ENCODE measurements at places on chromosomes 1 and 21. TPM values are rescaled to one million over a fixed set of nuclear protein-coding genes. Genes with fewer than 3 reads are reported as not detected.

DNA sequence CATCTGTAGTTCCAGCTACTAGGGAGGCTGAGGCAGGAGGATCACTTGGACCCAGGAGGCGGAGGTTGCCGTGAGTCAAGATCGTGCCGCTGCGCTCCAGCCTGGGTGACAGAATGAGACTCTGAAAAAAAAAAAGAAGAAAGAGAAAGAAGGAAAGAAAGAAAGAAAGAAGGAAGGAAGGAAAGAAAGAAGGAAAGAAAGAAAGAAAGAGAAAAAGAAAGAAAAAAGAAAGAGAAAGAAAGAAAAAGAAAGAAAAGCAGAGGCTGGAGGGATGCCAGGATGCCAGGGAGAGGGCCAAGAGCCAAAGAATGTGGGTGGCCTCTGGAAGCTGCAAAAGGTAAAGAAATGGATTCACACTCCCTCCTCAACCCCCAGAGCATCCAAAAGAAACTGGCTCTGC is 8.2 kb upstream of the KCNE2 start:
- no peak for DNase-seq

DNA sequence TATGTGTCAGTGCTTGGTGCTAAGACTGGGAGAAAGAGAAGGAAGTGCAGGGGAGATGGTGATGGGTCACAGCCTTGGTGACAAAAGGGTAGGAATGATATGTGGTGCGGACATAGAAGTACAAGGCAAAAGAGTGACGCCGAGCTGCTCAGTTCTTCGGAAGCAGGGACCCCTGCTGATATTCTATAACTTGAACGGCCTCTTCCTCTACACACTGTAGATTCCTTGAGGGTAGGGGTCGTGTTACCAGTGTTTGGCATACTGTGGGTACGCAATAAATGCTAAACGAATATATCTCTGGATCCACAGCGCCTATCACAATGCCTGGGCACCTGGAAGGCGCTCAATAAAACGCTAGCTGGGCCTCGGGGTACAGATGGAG is 488 bp downstream of the DBT start:
- no peak for DNase-seq

Gene KCND3
- total RNA-seq: 4.1 TPM

Gene ZBTB7B
- total RNA-seq: 97.9 TPM

- no peak for DNase-seq
These were observed 116.8 kb downstream of the LRRC53 start for GRCh38 chr1:74395571-74395970.

Gene FCRL1
- not detected for total RNA-seq

GRCh38 chr1:197392541-197392940 is 124.5 kb downstream of the CRB1 start:
- DNase-seq: no peak

DNA sequence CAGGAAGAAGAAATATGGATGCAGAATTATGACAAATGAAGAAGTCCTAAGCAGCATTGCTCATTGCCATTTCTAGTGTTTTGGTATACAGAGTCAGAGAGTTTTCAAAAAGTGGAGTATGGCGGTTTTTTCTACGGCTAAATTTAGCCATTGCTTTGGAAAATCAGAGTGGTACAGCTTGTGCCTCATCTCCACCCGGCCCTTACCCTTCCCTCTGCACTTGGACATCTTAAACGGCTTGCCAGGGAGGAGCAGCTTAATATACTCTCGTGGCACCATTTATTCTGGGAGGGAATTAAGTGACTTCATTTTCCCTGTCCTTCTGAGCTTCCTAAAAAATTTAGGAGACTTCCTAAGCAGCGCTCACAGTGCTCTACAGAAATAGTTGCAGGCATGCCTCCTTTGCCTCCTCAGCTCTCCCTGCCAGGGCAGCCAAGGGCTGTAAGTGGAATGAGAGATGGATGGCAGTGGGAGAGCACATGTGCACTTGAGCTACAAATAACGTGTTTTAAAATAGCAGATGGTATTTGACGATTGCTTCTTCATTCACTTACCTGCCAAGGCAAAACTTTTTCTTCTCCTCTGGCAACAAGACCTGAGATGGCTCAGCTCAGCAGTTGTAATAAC is 51.5 kb upstream of the VAMP3 start:
- no peak for DNase-seq

- DNase-seq: no peak
These were observed 107.7 kb upstream of the CACYBP start for GRCh38 chr1:174892016-174892415.

DNA sequence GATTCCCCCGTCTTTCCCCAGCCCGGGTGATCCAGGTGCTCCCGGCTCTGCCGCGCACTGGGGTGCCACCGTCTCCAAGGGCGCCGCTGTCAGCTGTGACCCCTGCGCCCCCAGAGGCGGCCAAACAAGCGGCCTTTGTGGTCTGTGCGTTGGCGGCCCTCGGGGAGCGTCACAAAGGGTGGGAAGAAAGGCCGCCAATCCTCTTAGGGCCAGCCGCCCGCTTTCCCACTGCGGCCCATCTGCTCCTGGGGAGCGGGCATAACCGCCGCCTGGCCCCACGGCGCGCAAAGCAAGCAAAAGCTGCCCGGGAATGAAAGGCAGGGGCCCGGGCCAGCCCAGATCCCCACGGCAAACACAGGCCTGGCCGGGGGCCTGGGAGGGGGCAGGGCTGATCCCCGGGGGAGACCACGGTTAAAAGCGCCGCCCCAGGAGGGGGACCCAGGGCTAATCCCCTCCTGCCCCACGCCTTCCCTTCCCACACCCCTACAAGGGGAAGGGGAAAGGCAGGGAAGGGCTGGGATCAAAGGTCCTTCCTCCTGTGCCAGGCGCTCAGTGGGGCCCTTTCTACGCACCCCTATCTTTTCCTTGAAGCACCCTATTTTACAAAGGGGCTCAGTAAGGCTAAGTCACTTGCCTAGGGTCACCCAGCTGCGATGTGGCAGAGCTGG is 24.0 kb downstream of the C1QB start:
- DNase-seq: no peak

- no peak for DNase-seq
These were observed 303.1 kb upstream of the RUNX1 start for GRCh38 chr21:35352066-35352770.

DNA sequence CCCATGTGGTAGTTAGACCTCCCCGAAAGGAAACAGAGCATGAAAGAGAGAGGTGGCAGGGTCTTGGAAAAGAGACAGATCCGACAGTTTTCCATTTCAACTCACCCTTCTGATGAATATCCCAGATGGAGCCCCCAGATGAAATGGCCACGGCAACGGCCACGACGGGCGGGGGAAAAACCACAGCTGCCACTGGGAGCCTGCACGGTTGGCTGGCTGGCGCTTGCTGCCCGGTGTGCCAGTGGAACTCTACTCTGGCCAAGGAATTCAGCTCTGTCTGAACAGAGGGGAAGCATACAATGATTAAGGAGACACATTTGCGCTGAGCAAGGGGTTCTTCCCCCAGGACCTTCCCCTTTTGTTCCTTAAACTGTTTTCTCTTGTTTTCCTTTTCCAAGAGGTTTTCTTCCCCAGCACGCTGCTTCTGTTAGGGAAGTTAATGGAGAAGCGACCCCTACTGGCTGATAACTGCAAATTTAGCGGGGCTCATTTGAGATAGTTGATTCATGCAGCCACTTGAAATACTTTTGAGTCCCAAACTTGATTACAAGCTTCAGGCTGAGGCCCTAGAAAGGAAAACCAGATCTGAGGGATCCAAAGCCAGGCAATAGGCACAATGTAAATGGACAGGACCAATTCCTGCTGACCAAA is 1122.5 kb downstream of the NCAM2 start:
- no peak for DNase-seq

Gene PTPN14
- total RNA-seq: 106 TPM

Gene SPOCD1
- total RNA-seq: not detected

DNA sequence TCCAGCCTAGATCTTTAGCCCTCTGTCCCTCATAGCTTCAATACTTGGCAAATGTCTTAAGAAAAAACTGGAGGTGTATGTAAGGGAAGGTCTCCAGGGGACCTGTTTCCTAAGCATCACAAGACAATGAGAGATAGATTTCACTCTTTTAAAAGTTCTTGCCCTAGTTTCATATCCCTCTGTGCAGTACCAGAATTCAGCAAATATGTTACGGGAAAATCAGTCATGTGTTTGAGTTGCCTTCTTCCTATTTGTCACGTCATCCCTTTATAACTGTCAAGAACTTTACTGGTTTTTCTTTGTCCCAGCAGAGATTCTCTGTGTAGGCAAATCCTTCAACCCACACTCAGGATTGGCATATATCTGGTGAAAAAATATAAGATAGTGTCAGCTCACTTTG is 32.3 kb downstream of the DNASE2B start:
- no peak for DNase-seq

DNA sequence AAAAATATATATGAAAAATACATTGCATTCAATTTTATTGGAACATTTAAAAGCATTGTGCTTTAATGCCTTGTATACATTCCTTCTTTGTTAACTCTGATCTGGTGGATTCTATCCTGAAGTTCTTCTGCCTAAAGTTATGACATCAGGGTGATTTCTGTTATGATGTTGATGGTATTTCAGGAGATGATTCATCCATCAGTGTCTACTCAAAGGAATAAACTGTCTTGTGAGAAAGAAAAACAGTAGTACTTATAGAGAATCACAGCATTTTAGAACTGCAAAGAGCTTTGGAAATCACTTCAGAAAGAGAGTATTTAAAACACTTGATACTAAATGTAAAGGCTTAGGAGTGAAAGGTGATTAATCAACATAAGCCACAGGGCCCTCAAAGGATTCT is 155.7 kb downstream of the PTPRC start:
- DNase-seq: no peak

- no peak for DNase-seq
These were observed 7.4 kb downstream of the GPR137B start for GRCh38 chr1:236149696-236150228.

GRCh38 chr1:234588386-234588785 is 21.6 kb downstream of the IRF2BP2 start:
- no peak for DNase-seq

GRCh38 chr1:30060738-30061137 is 662.6 kb downstream of the MATN1 start:
- DNase-seq: no peak

- peak; percentile 83 for DNase-seq
These were observed 156.7 kb downstream of the NR5A2 start for GRCh38 chr1:200184196-200184595.

DNA sequence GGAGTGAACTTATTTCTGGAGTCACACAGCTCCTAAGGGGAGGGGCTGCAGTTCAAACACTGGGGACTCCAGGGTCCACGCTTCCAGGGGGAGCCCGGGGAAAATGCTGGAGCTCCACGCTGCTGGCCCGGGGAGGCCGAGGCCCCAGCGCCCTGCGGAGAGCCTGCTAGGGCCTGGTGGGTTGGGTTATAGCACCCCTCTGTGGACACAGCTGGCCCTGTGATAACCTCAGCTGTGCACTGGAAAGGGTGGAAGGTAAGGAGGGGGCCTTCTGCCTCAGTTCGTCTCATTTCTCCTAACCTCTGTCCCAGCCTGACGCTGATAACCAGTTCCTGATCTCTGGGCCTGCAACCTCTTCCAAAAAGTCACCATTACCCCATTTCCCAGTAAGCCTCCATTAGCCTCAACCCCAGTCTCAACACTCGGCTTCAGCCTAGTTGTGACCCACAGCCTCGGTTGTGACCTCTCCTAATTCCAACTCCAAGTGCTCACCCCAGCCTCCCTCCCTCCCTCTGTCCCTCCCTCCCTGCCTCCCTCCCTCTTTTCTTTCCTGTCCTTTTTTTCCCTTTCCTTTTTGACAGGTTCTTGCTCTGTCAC is 7.1 kb downstream of the NBL1 start:
- peak; percentile 61 for DNase-seq

Gene GJB3
- not detected for total RNA-seq

DNA sequence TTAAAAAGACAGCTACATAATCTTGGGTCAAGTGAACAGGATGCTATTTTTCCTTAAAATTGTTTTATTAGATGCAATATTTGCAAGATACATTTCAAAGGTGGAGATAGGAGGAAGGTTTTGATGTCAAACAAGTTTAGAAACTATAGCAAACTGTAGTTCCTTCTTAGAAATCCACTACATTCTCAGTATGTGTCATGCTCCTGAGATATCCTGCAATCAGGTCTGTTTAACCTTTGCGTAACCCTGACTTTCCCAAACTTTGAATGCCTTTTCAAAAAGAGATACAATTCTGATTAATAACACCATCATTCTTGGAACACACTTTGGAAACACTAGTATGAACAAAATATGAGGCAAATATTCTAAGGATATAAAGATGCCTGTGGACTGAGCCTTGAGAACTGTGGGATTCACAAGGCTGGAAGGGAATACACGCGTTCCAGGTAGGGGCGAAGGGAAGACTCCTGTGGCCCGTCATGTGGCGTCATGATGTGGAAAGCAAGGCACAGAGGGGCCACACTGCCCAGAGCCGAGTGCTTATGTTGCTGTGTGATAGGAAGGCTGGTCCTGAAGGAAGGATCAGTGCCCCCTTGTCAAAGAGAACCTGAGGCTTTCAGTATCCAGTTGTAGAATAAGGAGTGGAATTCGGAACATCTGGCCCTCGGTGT is 19.6 kb upstream of the TARBP1 start:
- no peak for DNase-seq

- no peak for DNase-seq
These were observed 369.7 kb downstream of the MATN1 start for GRCh38 chr1:30353637-30354036.

Gene PLA2G2C
- total RNA-seq: not detected

Gene PRAMEF26
- total RNA-seq: not detected

Gene CA6
- total RNA-seq: not detected

DNA sequence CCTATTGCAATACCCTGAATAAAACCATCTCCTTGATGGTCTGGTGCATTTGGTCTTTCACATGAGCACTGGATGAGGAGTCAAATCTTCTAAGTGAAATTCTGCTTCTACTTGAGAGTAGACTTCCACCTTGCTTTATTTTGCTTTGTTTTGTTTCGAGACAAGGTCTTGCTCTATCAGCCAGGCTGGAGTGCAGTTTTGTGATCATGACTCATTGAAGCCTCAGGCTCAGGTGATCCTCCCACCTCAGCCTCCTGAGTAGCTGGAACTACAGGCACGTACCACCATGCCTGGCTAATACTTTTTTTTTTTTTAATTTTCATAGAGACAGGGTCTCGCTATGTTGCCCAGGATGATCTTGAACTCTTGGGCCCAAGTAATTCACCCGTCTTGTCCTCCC is 65.8 kb upstream of the F3 start:
- no peak for DNase-seq

DNA sequence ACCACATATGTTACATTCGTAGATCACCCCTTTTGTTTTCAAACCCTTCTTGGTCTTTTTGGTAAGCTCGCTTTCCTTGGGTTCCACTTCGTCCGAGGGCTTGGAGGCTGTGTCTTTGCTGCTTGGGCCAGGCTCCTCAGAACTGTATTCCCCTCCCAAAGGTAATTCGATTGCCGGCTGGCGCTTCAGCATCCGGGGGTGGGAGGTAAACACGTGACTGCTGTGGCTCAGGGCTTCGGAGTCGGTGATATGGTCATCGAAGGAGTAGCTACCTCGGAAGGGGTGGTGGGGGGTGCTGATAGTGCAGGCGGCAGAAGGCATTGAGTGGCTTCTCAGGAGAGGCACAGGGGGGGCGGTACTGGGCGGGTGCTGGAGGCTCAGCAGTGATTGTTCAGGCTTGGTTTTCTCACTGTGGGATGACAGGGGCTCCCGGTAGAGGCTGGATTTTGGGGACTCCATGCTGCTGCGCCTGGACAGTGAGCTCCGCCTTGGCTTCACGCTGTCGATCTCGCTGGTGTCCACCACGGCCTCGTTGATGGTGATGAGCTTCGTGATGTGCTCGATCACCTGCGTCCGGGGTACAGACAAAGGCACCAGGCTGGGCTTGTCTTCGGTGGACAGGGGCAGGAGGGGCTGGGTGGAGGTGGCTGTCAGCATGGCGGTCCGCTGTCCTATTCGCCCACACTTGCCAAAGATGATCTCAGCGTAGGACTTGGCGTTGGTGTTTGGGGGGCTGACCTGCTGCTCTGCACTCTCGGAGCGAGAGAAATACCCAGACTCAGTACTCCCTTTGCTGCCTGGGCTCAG is 98.6 kb upstream of the EDN2 start:
- no peak for DNase-seq

GRCh38 chr1:53765657-53766056 is 26.7 kb upstream of the GLIS1 start:
- no peak for DNase-seq

All from psoas muscle (tissue), 8 donors.